T-cell (primary cell): ENCODE measurements at places on chromosomes 1 and 21.

- DNase-seq, result no peak
Observed at GRCh38 chr1:36721261-36721660, 238.5 kb upstream of the CSF3R start.

DNA sequence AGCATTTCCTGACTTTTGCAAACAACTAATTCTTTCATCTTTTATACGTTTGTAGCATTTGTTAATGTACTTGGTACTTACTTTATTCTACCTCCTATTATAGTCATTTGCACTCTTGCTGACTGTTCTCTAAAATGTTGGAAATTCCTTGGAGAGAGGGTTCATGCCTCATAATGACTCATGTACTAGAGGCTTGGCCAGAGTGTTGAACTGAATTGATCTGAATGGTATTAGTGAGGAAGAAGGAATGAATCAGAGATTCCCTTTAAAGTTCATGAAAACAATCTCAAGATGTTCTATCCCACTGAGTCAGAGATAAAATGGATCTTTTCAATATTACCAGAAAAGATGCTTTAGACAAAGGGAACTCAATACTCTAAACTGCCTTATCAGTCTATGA, 383.4 kb downstream of the SEC16B start:
- DNase-seq, result no peak

- no peak for DNase-seq
Observed at GRCh38 chr1:37238364-37239224, 204.3 kb upstream of the GRIK3 start.

DNA sequence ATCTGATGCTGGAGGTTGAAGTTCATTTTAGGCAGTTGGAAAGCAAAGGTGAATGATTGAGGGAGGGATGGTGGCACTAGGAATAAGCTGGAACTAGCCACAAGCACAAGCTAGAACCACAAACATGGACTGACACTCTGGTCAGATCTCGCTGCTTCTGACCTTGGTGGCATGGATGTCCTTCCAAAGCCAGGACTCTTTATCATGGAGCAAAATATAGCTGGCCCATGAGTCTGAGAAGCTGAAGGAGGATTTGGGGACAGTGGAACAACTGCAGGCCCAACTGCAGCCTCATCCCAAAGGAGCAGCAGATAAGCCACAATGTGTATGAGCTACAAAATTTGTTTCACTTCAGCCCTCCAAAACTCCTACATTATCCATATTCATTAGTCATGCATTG, 35.5 kb downstream of the SRSF11 start:
- no peak for DNase-seq

- peak; percentile 80 for DNase-seq
Observed at GRCh38 chr1:202160377-202160940, at the start of gene PTPN7. PTPN7 (minus strand) TSS chr1:202160602; CDS start chr1:202159402, 1,200 bp downstream.

GRCh38 chr1:55402671-55403464, 187.7 kb upstream of the USP24 start:
- DNase-seq, result no peak

DNA sequence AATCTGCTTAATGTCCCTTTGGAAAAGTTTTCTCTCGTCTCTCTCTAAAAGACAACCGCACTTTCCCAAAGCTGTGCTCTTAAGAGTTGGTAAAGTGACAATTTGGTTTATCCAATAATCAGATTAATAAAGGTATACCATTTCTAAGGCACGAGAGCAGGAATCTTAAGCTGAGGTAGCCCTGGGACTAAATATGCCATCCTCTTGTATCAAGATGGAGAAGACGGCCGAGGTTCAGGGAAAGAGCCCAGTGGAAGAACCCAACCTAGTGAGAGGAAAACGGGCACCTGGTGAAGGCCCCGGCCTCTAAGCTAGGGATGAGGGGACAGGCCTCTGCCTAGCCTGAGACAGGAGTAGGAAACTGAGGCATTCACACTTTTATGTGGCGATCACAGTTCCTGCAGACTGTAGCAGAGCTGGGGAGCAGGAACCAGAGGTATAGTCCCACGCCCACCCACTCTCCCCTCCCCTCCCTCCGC, 334 bp upstream of the SARS1 start:
- no peak for DNase-seq

DNA sequence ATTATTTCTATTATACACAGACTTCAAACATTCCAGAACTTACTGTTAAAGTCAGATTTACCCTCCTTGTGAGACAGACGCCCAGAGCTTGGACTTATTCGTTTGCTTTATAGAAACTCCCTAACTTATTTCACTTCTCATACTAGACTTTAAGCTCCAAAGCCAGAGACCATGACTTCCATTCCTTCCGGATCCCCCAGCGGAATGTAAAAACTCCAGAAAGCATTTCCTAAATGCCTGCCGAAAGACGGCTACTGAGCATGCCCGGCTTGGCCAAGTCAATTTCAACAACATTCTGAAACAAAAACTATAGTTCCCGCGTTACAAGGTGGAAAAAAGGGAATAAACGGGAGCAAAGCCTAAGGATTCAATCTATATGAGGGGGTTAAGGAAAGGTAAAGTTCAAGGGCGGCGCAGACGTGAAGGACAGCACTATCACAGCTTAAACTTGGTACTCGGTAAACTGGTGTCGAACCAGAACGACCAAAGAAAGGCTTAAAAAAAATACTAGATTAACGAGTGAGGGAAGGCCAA, 1.1 kb downstream of the USP48 start:
- DNase-seq, result no peak

DNA sequence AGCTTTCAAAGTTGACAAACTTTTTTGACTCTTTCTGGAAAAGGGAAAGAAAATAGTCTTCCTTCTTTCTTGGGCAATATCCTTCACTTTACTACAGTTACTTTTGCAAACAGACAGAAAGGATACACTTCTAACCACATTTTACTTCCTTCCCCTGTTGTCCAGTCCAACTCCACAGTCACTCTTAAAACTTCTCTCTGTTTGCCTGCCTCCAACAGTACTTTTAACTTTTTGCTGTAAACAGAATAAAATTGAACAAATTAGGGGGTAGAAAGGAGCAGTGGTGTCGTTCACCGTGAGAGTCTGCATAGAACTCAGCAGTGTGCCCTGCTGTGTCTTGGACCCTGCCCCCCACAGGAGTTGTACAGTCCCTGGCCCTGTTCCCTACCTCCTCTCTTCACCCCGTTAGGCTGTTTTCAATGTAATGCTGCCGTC, 160.8 kb upstream of the SGIP1 start:
- DNase-seq, result no peak

- no peak for DNase-seq
Observed at GRCh38 chr21:31293986-31294385, 50.1 kb downstream of the TIAM1 start.

DNA sequence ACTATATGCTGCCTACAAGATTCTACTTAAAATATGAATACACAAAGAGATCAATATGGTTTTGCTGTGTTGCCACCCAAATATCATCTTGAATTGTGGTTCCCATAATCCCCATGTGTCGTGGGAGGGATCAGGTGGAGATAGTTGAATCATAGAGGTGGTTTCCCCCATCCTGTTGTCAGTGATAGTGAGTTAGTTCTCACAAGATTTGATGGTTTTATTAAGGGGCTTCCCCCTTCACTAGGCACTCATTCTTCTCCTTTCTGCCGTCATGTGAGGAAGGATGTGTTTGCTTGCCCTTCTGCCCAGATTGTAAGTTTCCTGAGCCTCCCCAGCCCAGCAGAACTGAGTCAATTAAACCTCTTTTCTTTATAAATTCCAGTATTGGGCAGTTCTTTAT, 654.4 kb upstream of the NR5A2 start:
- no peak for DNase-seq

DNA sequence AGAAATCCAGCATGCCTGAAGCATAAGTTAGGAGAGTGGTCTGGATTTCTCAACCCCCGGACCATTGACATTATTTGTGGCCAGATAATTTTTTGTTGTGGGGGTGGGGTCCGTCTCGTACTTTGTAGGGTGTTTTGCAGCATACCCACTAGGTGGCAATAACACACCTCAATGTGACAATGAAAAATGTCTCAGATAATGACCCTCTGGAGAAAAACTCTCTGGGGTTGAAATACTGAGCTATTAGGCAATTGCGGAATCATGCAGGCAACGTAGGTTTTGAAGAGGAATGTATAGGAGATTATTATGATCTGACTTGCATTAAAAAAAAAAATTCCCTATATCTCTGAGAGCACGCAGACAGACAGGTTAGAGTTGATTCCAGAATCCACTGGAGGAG, 25.3 kb upstream of the RRP15 start:
- no peak for DNase-seq

- no peak for DNase-seq
Observed at GRCh38 chr21:41425588-41425953, 468 bp upstream of the MX1 start.

DNA sequence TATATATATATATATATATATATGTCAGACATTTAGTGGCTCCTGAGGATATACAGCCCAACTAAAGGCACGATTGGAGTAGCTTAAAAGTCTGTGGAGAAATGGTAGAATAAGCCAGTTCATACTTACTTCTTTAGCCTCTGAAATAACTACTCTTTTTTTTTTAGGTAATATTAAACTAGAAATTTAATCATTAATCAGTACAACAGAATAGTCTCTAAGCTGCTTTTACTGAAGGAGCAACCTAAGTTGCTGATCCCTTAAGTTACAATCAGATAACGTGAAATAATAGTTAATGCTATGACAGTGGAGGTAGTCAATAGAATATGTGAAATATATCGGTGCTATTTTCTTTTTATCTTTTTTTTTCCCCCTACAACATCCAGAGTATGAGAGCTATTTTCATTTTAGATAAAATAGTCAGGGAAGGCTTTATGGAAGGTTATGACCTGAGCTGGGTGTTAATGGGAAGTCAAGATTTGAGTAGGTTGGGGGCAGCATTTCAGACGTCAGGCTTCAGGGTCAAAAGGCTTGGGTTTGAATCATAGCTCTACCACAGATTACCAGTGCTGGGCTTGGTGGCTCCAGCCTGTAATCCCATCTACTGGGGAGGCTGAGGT, 15.6 kb downstream of the ZMPSTE24 start:
- no peak for DNase-seq

- DNase-seq, result no peak
Observed at GRCh38 chr1:18188820-18189517, 81.4 kb downstream of the IGSF21 start.

DNA sequence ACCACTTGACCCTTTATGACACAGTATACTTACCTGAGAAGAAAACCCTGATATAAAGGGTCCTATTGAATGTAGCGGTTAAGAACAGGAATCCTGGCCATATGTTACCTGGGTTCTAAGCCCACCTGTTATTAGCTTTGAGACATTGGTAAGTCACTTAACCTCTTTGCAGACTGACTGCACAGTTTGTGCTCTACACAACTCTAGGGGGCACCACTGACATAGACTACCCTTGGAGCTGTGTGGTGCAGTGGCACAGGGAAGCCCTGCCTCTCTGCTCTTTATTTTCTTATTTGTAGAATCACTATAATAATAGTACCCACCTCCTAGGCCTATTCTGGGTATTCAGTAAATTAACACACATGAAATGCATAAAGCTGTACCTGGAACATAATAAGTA, 165.6 kb downstream of the C1orf94 start:
- DNase-seq, result no peak

DNA sequence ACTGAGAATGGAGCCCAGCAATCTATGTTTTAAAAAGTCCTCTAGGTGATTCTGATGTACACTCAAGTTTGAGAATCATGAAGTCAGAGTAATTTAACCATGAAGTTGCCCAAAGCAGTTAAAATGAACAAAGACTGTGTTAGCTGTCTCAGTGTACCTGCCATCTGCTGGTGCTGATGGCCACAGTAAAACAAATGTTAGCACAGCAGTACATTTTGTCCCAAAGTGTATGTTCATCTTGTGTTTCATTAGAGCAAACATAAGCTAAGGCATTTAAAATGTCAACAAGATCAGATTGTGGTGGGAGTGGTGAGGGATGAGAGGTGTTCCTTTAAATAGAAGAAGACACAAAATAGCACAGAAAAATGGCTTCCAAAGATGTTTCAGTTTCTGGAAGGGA, 31.1 kb downstream of the FYB2 start:
- DNase-seq, result no peak

- DNase-seq, result no peak
Observed at GRCh38 chr1:27652111-27652864, 17.3 kb upstream of the FGR start.

DNA sequence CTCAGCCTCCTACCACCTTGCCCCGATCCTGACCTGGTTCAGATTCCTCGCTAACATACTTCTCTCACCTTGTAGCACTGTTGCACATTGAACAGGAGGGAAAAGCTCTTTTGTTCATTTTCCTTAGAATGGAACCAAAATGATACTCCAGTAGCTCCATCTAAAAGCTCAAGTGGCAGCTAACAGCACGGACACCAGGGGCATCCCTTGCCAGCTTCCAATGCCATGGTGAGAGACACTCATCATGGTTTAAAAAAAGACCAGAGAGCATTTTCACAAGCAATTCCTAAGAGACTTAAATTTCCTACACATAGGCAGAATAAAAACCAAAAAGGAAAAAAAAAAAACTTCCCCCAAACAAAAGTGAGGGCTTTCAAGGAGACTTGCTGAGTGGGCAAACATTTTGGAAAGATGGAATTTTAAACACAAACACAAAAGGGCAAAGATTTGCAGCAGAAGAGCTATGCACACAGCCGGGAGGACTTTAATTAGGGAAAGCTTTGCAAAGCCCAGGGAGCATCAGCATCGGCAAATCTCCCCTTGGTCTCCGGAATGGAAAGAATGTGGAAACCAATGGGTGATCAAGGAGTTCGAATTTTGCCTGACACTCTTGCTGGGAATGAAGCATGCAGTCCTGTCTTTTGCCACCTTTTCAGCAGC, 84.3 kb downstream of the CAPZB start:
- no peak for DNase-seq

DNA sequence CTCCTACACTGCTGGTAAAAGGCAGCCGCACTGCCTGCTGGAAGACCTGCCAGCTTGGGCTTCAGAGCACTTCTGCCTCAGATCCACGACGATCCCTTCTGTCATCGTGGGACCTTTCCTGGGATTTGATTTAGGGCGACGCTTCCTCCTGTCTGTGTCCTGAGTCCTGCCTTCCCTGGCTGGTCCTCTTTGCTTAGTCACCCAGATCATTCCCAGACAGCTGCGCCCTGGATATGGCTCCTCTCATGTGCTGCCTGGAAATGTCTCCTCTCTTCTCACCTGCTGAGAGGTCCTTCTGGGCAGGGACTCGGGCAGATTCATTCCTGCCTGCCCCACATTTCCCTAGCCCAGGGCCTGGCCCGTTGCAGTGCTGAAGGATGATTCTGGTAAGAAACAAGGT, 72.4 kb upstream of the POU3F1 start:
- no peak for DNase-seq

GRCh38 chr1:41870076-41870562, 48.6 kb downstream of the HIVEP3 start:
- no peak for DNase-seq

DNA sequence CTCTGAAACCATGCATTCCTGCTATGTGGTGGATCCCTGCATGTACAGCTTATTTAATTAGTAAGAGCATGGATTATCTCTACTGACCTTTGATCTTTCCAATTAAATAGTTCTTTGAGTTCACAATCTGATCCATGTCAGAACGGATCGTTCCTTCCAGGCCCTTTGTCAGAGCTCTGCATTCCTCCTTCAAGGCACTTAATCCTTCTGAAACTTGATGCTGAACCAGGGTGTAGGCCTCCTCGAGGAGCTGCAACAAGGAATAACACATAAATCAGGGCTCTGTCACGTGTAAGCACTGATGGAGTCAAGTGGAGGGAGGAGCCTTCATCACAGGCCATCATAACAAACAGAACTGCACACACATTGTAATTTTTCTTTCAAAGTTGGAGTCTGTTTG, 68.4 kb upstream of the EDEM3 start:
- DNase-seq, result no peak
